ENCODE measurements at places on chromosomes 13 and 19.

DNA sequence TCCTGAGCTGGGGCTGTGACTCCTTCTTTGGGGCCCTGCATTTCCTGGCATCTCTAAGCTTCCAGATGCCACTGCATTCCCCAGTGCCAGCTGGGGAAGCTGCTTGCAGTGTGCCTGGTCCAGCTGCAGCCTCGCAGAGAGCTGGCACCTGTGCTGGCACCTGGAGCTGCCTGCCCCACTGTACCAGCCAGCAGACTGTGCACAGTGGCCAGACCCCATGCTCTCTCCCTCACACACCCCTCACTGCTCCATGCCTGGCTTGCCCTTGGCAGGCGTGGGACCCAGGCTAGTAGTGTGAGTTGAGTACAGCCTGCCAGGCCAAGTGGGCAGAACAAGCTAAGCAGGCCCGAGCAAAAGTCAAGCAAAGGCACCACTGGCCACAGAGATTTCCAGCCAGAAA, 327.5 kb downstream of the NDFIP2 start:
- DNase-seq: no peak

- DNase-seq: no peak
Measured at GRCh38 chr13:100273552-100273951, 184.7 kb downstream of the PCCA start.

- no peak for DNase-seq
Measured at GRCh38 chr19:11373885-11374432, 507 bp upstream of the SWSAP1 start.

GRCh38 chr13:87666831-87667230, 4.3 kb upstream of the SLITRK5 start:
- no peak for DNase-seq

DNA sequence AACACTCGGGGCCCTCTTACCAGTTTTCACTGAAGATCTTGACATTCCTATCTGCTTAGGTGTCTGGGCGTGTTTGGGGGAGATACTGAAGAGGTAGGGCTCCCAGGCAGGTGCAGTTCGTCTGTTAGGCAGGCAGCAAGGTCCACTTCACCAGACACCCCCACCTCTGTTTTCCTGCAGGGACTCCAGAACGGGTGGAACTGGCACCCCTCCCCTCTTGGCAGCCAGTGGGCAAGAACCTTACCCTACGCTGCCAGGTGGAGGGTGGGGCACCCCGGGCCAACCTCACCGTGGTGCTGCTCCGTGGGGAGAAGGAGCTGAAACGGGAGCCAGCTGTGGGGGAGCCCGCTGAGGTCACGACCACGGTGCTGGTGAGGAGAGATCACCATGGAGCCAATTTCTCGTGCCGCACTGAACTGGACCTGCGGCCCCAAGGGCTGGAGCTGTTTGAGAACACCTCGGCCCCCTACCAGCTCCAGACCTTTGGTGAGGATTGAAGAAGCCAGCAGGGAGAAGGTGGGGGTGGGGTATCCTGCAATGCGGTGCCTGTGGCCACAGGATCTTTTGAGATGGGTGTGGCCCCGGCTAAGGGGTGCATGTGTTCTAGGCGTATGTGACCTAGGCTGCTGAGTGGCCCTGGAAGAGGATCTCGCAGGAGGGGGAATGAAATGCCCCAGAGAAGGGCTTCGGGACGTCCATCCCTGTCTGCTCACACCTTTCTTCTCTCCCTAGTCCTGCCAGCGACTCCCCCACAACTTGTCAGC, 3.3 kb upstream of the ICAM4 start:
- DNase-seq: no peak

- DNase-seq: no peak
Measured at GRCh38 chr13:76851961-76852360, 34.2 kb downstream of the KCTD12 start.

- no peak for DNase-seq
Measured at GRCh38 chr19:45607071-45608029, 5.3 kb upstream of the GPR4 start.

DNA sequence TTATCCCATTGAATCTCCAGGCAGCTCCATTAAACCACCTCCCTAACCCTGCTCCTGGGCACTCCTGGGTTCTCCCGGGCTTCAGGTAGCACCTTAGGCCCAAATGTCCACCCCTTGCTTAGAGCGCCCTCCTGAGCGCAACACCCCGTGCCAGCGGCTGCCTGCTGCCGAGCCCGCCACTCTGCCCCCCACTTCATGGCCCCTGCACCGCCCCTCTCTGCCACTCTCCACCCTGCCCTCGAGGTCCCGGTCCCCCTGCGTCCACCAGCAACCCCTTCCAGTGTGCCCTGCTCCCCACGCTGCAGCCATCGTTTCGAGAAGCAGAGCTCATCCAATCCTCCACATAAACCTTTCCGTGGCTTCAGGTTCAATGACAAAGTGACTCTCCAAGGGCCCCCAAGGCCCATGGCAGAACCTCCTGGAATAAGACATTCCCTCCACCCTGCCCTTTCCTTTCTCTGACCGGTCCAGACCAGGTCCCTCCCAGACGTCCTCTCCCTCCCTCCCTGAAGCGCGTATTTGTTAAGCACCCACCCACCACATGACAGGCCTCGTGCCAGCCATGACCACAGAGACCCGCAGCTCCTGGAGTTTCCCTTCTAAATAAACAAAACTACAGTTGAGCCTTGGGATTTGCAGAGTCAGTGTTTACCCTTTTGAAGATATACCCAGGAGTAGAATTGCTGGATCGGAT, 66.6 kb downstream of the ARHGEF18 start:
- DNase-seq: peak; percentile 47

DNA sequence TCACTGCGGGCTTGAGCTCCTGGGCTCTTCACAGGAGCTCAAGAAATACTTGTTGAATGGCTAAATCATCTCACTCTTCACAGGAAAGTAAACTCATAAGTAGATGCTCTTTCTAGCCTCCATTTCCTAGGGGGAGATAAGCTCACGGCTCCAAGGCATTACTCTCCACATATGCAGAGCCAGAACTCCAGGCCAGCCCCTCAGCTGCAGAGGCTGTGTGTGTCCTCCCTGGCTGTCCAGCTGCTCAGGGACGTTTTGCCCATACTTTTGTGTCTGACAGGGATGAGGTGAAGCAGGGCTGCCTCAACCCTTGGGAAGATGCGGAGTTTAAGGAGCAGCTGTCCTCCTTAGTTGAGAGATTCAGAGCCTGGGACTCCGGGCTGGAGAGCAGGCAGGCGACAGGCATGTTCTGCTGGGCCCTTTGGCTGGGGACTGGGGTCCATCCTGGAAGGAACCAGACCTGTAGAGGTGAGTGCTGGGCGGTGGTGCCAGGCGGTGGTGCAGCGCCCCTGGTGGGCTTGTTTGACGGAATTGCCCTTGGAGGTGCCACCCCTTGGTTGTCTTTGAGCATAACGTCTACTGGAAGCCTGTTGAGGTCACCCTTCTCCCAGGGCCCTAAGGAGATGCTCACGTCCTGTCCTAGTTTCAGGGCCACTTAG, 20.5 kb upstream of the SLC15A1 start:
- DNase-seq: no peak

GRCh38 chr19:4279530-4280422, 710 bp downstream of the SHD start:
- DNase-seq: no peak

GRCh38 chr19:49869009-49869483, 1.7 kb upstream of the PNKP start:
- no peak for DNase-seq

GRCh38 chr13:26864576-26864975, 104.0 kb upstream of the GPR12 start:
- DNase-seq: no peak

DNA sequence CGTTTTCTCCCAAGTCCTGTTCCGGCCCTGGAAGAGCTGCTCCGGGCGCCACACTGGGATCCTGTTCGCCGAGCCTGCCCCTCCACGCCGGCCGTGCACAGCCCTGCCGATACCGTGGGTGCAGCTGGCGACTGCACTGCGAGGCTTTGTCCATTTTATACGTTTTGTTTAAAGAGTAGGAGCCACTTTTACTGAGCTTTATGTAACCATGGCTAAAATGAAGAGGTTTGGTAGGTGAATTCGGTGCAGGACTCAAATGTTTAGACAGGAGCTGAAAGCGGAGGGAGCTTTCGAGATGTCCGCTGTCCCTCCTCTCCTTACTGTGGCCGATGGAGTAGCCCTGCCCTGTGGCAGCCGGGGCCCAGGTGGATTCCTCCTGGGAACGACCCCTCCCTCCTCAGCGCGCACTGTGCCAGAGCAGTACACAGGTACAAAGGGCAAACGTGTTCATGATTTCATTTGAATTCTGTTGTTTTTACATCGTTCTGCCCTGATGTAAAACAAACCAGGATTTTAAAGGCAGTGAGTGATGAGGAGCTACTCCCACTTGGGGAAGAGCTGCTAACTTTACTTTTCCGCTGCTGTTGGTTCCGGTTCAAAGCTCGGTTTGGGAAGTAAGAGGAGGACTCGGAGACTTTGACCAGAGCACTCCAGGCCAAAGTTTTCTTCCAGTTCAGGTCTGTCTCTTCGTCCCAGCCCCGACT, 1.7 kb downstream of the COL4A2 start:
- DNase-seq: no peak

GRCh38 chr13:21826214-21827015, 155.5 kb downstream of the FGF9 start:
- DNase-seq: no peak

- DNase-seq: no peak
Measured at GRCh38 chr19:3361384-3362216, 4.8 kb upstream of the NFIC start.

DNA sequence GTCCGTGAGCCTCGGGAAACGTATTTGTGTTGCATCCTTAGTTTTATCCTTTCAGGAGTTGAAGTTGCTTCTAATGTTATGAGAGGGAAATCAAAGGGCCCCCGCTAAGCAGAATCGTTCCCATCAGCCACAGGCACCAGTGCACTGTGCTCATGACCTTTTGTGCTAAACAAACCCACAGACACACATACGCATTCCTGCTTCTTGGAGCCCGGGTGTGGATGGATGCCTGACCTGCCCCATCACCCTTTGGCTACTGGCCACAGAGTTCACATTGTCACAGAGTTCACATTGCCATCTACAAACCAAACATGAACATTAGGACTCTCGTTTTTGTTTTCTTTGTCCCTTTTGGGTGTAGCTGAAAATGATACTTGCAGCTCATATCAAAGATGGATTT, 47.2 kb downstream of the CHST8 start:
- no peak for DNase-seq

DNA sequence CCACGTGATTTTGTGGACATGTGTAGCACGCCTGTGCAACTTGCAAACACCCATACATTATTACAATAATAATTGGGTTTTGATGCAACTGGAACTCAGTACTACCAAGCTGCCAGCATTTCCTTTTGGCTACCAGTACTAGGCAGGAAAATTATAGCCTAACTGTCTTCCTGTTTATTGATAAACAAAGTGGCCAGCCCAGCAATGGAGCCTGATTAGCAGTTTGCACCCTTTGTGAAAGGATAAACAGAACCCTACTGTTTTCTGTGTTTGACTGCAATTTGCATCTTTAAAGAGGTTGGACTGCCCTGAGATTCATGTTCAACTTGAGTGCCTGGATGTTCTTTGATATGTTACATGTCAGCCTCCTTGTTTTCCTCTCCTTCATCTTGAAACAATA, 173.9 kb downstream of the ZIC5 start:
- DNase-seq: no peak

DNA sequence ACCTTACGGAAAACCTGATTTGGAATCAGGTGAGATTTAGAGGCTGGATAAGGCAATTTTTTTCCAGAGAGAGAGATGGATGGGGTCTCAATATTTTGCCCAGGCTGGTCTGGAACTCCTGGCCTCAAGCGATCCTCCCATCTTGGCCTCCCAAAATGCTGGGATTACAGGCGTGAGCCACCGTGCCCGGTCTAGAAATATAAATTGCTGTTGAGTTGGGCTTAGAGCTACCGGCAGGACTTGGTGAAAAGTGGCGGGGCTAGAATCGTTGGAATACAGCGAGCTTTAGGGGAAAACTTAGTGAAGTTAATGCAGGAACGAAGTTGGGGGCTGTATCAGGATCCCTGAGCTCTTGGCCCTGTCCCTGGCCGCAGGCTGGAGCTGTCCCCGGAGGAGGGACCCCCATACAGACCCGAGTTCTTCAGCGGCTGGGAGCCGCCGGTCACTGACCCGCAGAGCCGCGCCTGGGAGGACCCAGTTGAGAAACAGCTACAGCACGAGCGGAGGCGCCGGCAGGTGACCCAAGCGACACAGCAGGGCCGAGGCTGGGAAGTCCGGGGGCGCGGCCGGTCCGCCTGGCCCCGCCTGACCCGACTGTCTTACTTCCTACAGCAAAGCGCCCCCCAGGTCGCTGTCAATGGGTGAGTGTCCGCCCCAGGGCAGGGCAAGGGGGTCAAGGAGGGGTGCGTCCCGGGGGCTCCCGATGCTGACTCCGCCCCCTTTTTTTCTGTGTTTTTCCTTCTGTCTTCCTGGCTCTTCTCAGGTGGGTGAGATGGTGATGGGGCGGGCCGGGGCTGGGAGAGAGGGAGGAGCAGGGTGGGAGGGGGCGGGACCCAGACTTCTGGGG, 7.6 kb downstream of the EPS8L1 start:
- DNase-seq: no peak

DNA sequence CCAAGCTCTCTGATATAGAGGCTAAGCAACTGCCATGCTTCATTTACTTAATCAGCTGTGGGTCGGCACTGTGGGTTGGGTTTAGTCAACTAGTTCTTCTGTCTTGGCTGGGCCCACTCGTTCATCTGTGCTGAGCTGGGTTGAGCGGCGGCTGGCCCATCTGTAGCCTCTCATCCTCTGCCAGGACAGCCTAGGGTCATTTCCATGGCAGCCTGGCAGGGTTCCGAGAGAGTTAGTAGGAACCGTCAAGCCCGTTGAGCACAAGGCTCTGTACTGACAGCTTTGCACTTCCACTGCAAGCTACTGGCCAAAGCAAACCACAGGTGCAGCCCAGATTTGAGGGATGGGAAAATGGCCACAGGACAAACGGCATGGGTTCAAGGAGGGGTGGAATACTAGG, 6.6 kb upstream of the ZNF835 start:
- DNase-seq: no peak

DNA sequence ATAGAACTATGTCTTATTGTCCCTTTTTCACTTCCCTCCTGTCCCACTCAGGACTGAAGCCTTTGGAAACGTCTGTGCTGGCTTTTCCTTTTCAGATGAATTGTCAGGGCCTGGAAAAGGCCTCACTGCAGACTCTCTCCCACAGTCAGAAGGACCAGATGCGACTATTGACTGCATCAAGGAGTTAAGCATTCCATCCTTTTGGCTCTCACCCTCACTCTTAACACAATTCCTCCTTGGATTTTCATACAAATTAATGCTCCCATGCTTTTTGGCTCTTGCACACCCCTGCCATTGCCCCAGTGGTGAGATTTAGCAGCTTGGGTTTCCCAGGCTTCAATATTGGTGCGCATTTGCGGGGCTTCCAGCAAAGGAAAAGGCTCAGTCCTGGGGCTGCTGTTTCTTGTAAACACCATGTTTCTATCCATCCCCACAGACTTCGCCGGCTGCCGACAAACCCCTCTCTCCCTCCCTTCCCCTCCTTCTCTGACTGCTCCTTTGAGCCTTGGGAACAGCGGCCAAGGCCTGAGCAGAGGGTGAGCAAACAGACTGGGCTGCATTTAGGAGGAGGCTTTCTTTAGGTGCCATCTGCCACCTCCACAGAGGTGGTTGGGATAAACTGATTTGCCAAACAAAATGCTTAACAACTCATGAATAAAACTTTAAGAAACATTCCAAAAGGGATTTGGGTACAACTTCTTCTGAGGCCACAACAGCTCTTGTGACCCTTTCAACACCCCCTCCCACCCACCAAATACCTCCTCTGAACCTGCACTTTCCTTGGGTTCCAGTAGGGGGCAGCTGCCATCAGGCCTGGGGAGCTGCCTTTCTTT, 48.6 kb upstream of the PCDH8 start:
- no peak for DNase-seq
